Lower leg skin (tissue), 4 donors: ENCODE measurements at places on chromosomes 13 and 19. TPM values are rescaled to one million over a fixed set of nuclear protein-coding genes. Genes with fewer than 3 reads are reported as not detected.
A peak's percentile ranks its signal among the peaks of the same experiment; 100 is the strongest.

The COX7A1 gene
- 1.1 TPM for total RNA-seq

The ATP8A2 gene
- 0.05 TPM for total RNA-seq

DNA sequence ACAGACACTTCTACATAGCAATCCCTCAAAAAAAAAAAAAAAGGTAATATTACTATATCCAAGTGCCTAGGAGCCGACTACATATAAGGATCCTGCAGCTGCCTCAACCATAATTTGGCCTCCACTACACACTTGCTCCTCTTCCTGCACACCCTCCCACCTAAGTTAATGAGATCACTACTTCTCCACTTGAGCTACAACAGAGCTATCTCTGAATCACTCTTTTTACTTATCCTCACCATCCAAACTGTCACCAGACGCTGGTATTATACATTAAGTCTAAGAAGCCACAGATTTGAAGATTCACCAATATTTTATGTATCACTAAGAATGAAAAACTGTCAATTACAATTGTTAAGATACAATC is 8.3 kb downstream of the OBI1 start:
- DNase-seq = no peak

- DNase-seq = no peak
Observed at GRCh38 chr19:27794494-27795042, 1418.4 kb downstream of the UQCRFS1 start.

The WASF3 gene
- total RNA-seq = 3.4 TPM

GRCh38 chr19:32337084-32337808 is 8.2 kb upstream of the ZNF507 start:
- no peak for DNase-seq

DNA sequence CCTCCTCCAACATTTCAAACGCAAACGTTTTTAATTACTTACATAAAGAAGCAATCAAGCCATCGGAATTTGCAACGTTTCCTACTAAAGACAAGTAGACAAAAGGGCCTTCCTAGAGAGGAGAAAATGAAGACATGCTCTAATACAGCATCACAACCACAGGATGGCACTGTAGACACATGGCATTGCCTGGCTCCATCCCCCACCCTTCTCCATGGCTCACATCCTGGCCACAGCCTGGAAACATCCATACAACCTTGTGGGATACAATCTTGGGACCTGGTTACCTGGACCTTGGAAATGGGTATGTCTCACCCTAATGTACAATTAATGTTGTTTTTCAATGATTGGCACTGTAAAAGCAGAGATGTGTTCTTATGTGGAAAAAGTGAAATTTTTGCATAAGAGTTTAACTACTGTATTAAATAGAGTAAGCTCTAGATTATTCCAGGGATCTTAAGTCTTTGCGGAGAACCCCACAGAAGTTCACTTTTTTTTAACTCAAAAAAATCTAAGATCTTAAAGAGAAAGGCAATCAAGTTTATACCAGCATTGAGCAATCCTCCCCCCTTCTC is 21.5 kb downstream of the EBPL start:
- DNase-seq = no peak

DNA sequence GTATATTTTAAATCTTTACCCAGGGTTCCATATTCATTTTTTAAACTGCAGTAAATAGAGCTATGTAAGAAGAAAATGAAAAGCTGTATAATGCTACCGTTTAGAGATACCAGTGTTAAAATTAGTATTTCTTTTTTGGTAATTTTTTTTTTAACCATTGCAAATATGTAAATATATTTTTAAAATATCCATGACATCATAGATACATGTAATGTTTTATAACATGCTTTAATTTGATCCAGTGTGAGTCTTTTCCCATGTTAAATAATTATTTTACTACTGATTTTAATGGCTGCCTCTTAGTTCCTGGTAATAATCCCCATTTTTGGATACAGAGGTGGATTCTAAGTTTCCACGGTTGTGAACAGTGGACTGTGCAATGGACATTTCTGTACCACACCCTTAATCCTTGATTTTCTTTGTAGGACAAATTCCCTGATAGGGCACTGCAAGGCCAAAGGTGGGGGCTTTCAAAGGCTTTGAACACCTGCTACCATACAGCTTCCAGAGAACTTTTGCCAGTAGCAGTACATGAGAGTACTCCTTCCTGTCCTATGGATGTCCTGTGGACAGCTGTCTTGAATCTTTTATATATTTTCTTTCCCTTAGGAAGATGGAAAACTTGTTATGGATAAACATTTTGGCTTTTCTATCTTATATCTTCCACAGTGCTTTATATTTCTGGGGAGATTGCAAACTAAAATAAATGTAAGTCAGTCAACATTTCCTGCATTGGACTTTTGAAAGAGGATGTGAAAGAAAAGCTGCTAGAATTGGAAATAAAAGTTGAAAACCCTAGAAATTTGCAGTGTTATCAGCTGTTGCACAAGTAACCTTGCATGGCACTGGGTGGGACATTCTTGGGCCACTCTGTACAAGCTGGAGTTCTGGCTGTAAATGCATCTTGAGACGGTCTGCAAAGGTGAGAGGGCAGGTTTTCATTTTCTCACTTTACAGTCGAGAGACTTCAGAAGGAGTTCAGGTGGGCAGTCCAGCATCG is 46.8 kb downstream of the ARHGEF7 start:
- DNase-seq = no peak

DNA sequence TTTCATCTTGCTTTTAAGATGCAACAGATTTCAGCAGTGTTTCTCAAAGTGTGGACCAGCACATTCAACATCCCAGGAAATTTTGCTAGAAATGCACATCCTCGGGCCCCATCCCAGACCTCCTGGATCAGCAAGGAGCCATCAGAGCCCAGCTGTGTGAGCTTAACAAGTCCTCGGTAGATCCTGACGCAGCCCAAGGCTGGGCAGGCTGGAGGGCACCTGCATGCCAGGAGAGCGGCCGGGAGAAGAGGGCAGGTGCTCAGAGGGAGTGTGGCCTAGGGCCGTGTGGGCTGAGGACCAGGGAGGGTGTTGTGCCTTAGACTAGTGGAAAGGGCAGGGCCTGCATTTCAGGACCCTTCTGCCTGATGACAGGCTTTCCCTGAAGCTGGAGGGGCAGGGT is 2.2 kb upstream of the MCF2L start:
- DNase-seq = no peak

GRCh38 chr19:11278670-11279069 is 16.3 kb upstream of the DOCK6 start:
- no peak for DNase-seq

The LAIR1 gene
- total RNA-seq = 3.7 TPM

GRCh38 chr19:45547965-45548609 is 36.5 kb downstream of the OPA3 start:
- peak; percentile 73 for DNase-seq

- no peak for DNase-seq
Observed at GRCh38 chr19:3550947-3551791, 6.2 kb downstream of the MFSD12 start.

DNA sequence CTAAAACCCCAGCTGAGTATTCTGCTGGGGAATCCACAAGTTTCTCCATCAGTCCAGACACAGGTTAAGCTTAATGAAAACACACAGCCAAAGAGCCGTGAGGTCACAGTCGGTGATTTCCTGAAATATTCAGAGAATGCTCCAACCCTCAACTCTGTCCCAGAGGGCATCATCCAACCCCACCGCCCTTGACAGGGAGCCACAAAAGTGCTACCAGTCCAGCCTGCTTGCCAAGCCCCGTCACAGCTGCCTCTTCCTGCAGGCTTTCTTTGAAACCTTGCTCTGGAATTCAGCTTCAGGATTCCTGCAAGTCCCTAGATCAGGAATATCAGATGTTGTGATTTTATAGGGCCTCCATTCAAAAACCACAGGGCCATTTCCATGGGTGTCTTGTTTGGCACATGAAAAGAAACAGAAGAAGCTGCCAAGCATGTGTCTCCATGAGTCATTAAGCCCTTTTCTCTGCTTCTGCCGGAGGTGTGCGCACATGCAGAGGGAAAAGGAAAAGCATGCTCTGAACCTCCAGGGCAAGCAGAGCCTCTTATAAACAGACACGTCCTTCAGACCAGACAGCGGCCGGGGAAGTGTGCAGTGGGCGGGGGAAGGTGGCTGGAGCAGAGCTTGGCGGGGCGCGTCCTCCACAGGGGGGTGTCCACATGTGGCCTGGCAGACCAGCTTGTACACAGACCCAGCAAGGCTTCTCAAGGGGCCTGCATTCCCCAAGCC is 164.7 kb downstream of the KATNAL1 start:
- no peak for DNase-seq

- DNase-seq = no peak
Observed at GRCh38 chr19:41205995-41206394, 13.0 kb downstream of the CYP2S1 start.

The ZNF177 gene
- 0.38 TPM for total RNA-seq

GRCh38 chr13:108363666-108364065 is 94.1 kb downstream of the TNFSF13B start:
- DNase-seq = no peak

DNA sequence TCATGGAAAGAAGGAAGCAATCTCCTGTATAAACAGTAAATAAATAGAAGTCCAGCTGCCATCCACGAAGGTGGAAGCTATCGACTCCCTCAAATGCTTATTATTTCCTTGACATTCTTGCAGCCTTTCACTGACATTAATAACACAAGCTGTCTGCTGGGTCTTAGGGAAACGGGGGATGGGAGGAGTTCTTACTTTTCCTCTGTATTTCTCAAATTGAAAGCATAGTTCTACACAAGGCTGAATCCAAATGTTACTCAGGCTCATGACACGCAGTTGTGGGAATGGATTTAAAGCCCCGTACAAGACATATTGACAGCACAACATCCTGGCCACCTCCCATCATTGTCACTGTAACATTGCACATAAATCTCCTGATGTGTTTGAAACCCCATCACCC is 4.0 kb downstream of the SERPINE3 start:
- no peak for DNase-seq

GRCh38 chr19:5960005-5961001 is 17.6 kb downstream of the RANBP3 start:
- no peak for DNase-seq
